ENCODE measurements at places on chromosomes 3 and 15.

GRCh38 chr15:33679061-33679460 is 289.2 kb upstream of the CHRM5 start:
- no peak for DNase-seq

- DNase-seq, result no peak
These were observed 384.8 kb upstream of the SEMA6D start for GRCh38 chr15:47332481-47332880.

GRCh38 chr15:69668963-69669362 is 216.3 kb downstream of the RPLP1 start:
- DNase-seq, result no peak

DNA sequence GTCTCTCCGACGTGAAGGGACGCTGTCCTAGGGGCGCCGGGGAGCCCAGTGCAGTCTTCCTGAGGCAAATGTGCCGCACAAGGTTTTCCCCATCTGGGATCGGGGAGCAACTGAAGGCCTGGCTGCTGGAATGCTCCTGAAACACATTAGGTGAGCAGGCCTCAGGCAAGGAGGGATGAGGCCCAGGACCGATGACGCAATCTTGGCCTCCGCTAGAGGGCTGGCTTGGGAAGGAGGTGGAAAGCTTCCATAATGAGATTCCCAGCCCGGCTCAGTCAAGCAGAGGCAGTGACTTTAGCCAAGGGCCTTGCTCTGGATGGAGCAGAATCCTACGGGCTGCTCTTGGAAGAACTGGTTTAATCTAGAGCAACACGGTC is 50.8 kb downstream of the CPN2 start:
- DNase-seq, result no peak

- DNase-seq, result no peak
These were observed 40.1 kb upstream of the CAPN3 start for GRCh38 chr15:42319206-42319605.

GRCh38 chr3:373193-373779 is 176.7 kb downstream of the CHL1 start:
- no peak for DNase-seq

GRCh38 chr15:75197062-75197630 is 4.5 kb upstream of the C15orf39 start:
- no peak for DNase-seq

GRCh38 chr3:131033480-131034080 is 6.9 kb downstream of the NEK11 start:
- DNase-seq, result no peak

GRCh38 chr3:44963571-44964325 is 12.2 kb downstream of the ZDHHC3 start:
- no peak for DNase-seq

GRCh38 chr3:190575437-190576185 is 61.7 kb downstream of the IL1RAP start:
- no peak for DNase-seq

DNA sequence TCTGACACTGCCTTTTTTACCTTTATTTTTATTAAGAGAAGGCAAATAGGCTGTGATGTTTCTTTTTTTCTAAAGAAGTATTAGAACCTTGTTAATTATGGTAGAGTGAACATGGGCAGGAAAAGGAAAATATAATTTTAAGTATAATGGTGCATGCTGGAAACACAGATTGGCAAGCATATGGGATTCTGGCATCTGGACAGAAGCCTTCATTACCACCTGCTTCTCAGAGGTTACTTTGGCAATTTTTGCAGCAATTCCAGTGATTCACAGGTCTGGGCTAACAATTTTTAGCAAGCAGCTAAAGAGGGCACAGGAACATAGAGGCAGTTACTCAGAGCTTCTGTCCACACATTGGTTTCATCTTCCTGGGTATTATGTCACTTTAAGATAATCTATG is 258.3 kb downstream of the DIPK2A start:
- DNase-seq, result no peak

DNA sequence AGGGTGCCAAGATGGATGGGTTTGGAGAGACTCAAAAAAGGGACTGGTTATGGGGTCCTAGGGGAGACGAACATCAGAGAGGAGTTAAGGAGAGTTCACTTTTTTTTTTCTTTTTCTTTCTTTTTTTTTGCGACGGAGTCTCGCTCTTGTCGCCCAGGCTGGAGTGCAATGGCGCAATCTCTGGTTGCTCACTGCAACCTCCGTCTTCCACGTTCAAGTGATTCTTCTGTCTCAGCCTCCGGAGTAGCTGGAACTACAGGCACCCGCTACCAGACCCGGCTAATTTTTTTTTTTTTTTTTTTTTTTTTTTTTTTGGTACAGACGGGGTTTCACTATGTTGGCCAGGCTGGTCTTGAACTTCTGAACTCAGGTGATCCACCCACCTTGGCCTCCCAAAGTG is 1.2 kb downstream of the SPINT1 start:
- no peak for DNase-seq

GRCh38 chr3:193377591-193377990 is 962 bp downstream of the ATP13A5 start:
- DNase-seq, result no peak

DNA sequence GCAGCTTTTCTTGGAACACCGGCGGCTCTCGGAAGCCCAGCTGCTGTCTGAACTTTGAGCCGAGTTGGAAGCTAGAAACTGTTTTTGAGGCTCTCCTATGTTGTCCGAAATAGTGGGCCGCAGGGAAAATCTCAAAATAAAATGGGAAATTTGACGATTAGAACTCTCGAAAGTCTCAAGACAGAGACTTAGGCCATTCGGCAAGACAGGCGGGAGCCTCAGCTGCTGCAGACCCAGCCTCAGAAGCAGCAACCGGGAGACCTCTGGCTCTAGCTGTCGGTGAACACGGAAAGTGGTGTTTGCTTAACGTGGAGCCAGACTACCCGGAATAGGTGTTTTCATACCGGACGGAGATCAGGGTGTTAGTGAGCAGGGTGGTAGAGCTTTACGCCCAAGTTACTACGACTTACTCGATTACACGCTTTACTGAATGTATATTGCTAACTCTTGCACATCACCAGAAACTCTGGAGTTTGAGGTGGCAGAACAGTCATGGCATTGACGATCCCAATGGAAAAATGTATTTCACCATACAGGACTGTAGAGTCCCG is 357 bp upstream of the MAN2C1 start:
- DNase-seq, result no peak

DNA sequence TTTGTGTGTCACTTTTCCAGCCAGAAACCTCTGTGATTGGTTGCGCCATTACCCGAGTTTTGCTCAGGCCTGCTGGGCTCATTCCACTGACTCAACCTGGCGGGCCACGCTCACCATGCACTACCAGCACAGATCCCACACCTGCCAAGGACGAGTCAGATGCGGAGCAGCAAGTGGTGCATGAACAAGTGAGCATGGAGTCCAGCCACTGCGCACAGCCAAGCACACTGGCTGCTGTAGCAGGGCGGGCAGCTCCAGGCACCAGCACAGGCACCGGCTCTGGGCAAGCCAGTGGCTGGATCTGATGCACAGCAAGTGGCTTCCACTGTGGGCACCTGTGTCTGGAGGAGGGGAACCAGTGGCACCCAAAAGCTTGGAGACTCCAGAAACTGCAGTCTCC is 110.4 kb downstream of the CBLB start:
- no peak for DNase-seq

DNA sequence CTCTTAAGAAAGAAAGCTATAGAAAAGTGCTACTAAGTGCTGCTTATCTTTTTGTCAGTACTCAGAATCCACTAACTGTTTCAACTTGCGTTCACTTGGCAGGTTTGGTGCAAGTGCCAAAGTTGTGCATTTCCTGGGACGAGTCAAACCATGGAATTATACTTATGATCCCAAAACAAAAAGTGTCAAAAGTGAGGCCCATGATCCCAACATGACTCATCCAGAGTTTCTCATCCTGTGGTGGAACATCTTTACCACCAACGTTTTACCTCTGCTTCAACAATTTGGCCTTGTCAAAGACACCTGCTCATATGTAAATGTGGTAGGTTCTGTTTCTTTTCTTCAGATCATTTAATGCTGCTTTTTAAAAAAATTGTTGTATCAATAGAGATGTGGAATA is 32.6 kb downstream of the GYG1 start:
- no peak for DNase-seq

DNA sequence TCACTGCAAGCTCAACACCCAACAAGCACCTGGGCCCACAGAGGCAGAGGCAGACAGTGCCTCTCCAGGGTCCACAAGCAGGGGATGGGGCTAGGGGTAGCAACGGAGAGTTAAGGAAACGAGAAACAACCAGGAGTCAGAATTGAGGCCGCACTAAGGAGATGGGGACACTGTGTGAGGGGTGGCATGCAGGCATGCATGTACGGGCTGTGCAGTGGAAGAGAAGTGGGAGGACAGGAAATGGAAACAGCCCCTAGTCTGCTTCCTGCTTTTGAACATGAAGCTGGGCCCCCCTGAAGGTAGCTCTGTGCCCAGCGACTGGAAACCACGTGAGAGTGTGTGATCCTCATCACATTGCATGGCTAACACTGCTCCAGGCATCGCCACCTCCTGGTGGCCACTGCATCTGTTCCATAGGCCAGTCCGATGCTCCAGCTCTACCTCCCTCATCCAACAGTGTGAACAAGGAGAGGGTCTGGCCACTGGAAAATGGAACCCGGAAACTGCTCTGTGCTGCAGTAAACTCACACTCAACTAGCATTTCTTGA is 44.0 kb downstream of the XXYLT1 start:
- no peak for DNase-seq

DNA sequence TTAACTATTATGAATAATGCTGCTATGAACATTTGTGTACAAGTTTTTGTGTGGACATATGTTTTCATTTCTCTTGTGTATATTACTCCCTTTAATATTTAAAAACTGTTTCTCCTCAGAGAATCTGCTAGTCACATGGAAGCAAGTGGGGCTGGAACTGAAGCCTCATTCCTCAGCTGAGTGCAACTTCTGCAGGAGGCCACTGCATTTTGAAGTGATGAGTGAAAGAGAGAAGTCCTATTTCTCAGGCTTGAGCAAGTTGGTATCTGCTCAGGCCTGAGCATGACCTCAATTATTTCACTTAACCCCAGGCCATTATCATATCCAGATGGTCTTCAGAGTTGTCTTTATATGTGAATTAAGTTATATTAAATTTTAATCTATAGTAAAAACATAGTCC is 11.5 kb downstream of the TLR9 start:
- DNase-seq, result no peak

DNA sequence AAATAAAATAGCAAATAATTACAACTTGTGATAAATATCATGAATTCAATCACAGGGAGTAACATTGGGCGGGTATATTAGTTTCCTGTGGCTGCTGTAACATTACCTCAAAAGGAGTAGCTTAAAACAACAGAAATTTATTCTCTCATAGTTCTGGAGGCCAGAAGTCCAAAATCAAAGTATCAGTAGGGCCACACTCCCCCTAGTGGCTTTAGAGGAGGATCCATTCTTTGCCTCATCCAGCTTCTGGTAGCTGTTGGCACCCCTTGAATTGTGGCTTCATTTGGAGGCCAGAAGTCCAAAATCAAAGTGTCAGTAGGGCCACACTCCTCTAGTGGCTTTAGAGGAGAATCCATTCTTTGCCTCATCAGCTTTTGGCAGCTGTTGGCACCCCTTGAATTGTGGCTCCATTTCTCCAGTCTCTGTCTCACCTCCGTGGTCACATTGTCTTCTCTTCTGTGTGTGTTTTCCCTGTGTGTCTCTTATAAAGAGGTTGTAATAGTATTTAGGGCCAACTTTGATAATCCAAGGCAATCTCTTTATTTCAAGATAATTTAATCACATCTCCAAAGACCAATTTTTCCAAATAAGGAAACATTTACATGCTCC is 3.1 kb upstream of the CFAP20DC start:
- no peak for DNase-seq

GRCh38 chr3:42198709-42199108 is 67.3 kb downstream of the CCK start:
- DNase-seq, result no peak

GRCh38 chr3:9111417-9111816 is 138.0 kb downstream of the SRGAP3 start:
- no peak for DNase-seq

DNA sequence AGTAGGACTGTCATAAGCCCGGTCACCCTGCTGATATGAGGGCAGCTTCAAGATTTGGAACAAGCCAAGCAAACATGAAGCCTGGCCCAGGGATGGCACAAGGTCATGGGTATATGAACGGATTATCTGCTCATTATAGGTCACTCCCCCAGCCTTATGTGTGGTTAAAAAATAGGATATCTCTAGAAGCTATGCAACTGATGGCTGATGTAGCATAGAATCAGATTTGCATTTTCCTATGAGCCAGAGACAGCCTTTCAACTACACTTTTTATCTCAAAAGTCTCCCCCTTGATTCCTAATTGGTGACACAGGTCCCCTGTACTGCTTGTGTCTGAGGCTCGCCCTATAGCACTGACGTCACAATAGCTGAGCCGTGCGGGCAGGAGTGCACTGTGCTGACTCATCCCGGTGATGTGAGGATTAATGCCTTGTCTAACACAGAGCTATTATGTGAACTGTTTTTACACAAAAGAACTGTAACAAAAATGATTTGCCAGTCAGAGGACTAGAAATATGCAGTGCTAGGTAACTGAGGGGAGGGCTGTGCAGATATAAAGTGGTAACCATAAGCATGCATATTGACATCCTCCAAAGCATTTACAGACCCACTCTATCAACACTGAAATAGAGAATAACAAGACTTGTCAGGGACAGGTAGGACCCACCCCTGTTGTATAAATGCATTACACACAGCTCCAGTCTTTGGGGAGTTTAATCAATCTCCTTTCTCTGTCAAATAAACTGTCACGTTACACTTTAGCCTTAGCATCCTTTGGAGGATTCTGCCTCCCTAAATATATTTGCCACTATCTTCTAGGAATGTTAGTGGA is 204.9 kb downstream of the TIGIT start:
- DNase-seq, result no peak

GRCh38 chr3:67311440-67311839 is 313.3 kb downstream of the KBTBD8 start:
- no peak for DNase-seq

DNA sequence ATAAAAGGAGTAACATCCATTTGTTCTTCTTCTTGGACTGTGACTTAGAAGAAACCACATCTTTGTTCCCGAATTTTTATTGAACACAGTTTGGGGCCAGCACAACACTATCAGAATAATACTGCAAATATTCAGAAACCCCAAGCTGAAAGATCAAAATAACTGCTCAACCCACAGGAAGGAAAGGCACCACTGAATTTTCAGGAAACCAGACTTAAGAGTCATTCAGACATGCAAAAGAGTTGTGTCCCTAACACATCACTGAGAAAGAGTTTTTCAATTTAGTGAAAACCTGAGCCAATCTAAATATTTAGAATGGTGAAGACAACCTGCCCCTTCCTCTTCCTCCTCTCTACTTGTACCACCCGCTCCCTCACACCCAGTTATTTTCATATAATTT is 295.0 kb upstream of the RORA start:
- no peak for DNase-seq

All from effector CD8-positive, alpha-beta T cell (primary cell).